ENCODE measurements at places on chromosomes 1 and 21.

DNA sequence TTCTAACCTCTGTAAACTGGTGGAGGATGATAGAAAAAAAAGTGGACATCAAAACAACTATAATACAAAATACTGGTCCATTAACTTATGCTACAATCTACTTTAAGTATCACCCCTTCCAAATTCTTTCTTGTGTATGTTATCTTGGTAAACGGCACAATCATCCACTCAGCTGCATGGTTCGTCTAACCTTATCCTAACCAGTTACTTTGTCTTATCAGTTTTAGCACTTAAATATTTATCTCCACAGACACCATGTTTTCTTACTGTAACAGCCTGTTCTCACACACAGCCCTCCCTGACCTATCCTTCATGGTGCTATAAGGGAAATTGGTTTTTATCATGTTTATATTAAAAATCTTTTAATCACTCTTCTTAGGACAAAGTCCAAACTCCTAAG lies 157.2 kb downstream of the PTGER3 start:
- DNase-seq = no peak

DNA sequence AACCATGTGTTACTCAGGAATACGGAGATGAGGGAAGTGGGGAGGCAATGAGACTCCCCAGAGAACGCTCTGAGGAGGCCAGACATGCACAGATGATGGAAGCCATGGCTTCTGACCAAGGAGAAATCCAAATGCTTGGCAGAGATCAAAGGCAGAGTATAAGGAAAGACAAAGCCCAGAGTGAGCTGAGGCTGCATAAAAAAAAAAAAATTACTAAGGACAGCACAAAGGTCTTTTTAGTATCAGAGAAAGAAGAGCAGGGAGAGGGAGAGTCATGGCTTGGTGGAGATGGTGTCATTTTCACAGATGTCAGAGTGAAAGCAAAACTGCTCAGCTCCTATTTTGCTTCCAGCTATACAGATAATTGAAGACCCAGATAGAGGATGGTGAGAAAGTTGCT lies 8.1 kb upstream of the NCF2 start:
- no peak for DNase-seq

DNA sequence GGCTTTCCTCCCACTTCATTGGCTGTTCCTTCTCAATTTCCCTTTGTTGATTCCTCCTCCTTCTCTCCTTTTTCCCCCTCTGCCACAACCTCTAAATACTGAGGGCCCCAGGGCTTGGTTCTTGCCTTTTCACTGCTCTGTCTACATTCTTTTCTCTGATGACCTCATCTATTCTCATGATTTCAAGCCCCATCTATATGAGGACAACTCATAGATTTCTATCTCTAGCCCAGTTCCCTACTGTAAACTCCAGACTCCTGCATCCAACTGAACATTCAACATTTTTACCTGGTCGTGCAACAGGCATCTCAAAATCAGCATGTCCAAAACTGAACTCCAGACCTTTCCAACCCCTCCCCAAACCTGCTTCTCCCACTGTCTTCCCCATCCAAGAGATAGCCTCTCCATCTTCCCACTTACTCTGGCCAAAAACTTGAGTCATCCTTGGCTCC lies 11.5 kb upstream of the SLC9A1 start:
- DNase-seq = peak; percentile 23

DNA sequence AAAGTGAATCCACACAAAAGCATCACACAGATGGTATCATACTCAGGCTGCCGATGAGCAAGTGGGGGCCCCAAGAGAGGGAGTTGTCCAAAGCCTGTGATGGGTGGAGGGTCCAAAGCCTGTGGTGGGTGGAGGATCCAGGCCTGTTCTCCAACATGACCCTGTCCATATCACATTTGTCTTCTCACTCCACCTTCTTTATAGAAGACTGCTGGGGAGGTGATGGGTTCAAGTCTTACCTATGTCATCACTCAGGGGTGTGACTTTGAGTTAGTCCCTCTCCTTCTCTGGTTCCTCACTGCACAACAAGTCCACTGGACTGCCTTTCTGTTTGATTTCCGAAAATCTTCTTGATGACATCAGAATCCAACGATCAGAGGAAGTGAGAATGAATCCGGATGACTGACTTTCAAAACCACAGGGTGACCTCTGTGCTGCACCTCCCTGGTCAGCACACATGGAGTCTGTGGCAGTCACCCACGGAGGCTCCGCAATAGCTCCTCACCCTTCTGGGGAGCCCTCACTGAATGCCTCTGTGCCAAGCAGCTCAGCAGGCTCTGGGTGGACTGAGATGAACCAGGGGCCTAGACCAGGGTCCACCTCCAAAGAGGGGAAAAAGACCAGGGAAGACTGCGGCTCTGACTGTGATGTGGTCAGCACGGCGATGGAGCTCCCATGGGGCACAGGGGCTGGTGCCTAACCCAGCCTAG lies 166.8 kb downstream of the HIVEP3 start:
- DNase-seq = no peak

DNA sequence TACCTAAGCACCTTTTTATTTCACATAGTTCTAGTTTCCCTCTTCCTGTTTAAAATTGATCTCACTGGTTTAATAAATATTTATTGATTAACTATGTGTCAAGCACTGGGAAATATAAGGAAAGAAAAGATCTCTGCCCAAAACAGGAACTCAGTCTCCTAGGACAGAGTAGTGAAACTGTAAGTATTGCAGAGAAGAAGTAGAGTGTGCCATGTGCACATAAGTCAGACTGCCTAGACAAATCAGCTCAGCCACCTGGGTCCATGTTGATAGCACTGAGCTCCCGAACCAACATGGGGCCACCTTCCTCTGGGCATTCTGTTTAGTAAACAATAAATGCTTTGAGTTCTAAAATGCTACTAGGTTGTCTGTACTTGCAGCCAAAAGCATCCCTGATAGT lies 9.8 kb upstream of the SSX2IP start:
- DNase-seq = no peak

DNA sequence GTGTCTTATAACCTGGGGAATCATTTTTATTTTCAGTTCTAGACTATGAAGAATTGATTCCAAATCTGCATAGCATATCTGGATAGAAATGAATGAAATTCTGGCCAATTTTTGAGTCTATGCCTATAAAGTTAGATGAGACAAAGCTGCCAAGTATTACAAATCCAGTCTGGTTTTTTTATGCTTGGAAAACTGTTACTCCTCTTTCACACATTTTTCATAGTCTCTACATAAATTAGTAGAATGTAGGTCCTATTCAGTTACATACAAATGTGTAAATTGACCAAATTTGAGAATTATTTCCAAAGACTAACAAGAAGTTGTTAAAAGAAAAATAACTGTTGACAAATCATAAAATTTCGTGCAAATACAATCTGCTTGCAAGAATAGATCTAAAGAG lies 1505.2 kb downstream of the AMY1C start:
- no peak for DNase-seq

DNA sequence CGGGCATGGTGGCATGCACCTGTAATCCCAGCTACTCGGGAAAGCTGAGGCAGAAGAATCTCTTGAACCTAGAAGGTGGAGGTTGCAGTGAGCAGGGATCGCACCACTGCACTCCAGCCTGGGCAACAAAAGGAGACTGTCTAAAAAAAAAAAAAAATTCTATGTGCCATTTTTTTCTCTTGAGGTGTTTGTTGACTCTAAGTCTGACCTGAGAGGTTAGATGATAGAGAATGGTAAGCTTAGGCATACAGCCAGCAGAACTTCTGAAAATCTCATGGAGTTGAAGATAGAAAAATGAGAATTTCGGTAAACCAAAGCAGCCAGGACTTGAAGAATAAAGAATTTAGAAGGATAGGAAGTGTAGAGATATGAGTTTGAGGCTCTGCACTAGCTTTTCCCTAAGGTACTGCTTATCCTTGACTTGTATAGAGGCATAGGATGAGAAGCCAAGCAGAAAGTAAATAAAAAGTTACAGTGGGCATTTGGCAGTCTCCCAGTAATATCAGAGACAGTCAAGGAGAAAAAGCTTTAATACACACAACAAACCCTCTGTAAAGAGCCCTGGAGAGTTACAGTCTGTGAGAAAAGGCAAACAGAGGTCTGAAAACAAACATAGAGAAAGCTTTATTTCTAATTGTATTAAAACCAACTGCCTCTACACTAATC lies 24.3 kb downstream of the F13B start:
- DNase-seq = no peak

DNA sequence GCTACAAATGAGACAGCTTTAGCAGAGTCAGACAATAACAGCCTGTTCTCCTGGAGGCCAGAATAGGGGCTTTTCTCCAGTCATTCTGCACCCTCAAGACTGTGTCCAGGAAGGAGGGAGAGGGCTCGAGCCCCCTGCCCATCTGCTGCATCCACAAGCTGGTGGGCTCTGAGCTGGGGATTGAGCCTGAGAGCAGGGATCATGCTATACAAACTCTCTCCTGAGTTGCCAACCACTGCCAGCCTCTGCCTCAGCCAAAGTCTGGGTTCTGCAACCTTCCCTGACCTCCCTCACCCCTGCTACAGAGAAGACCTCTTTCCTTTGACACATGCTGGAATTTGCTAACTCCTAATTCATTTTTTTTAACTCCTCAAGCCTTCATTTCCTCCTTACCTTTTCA lies 14.8 kb upstream of the PPM1J start:
- DNase-seq = no peak

DNA sequence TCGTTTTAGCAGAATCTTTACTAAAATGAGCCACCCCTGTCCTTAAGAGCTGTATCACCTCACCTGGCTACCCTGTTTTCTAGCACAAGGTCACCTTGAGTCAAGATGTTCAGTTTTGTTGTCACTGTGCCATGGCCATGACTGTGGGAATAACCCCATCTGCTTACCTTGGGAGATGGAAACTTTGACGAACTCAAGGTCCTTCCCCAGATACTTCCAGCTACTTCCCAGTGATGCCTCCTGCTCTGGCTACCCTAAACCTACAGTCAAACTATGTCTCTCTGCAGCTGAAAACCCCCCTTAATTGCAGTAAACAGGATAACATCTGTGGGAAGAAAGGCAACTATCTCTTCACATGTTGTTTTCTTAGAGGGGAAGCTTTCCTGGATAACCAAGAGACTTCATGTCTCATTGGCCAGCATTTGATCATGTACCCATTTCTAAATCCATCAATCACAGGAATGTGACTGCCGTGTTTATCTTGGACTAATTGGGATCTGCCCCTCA lies 89.5 kb upstream of the C1orf21 start:
- no peak for DNase-seq

- DNase-seq = no peak
Measured at GRCh38 chr1:169590932-169591331, 4.7 kb upstream of the F5 start.

DNA sequence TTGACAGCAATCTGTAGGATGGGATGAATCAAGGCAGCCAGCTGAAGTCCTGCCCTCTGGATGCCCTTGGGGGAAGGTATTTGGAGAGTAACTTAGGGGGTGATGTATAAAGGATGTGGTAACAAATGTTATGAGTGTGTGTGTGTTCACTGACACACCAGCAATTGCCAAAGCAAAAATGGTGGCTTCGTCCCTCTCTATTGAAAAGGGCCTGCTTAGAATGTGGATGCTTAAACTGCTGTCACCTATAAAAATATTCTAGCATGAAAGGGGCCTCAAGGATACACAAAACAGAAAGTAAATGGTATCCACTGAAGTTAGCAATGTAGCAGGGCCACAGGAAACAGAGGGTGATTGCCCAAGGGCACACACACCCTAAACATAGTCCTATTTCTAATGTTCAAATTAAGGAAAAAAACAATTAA lies 15.1 kb upstream of the AIM2 start:
- peak; percentile 58 for DNase-seq

GRCh38 chr1:221778535-221779142 lies 36.8 kb upstream of the DUSP10 start:
- no peak for DNase-seq

- no peak for DNase-seq
Measured at GRCh38 chr21:18989953-18990495, 586.4 kb upstream of the TMPRSS15 start.

GRCh38 chr1:195899762-195900352 lies 708.4 kb downstream of the KCNT2 start:
- DNase-seq = peak; percentile 73

DNA sequence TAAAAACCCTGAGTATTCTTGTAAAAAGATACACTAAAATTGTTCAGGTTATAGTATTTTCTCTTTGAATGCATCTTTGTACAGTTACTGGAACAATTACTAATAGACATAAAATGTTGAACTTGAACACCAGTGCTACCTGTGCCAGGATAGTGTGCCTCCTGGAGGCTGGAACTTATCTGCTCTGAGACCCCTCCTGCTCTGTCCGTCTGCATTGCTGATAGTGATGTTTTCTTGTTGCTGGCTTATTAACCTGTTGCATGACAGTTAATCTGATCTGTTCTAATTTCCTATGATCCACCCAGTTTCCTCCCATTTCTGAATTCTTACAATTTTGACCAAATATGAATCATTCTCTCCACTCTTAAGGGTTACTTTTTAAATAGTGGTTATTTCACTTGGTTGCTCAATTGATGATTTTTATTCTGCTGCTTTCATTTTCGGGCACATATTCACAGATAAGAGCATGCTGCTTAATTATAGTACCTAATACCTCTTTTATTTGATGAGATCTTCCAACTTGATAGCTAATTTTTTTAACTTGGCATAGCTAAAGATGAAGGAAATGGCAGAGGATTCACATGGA lies 101.4 kb downstream of the CC2D1B start:
- DNase-seq = no peak

GRCh38 chr1:228884615-228885566 lies 149.6 kb downstream of the RHOU start:
- no peak for DNase-seq

- DNase-seq = no peak
Measured at GRCh38 chr1:101938681-101939080, 58.0 kb downstream of the OLFM3 start.

GRCh38 chr1:13674377-13674776 lies 25.6 kb upstream of the PRDM2 start:
- DNase-seq = no peak

DNA sequence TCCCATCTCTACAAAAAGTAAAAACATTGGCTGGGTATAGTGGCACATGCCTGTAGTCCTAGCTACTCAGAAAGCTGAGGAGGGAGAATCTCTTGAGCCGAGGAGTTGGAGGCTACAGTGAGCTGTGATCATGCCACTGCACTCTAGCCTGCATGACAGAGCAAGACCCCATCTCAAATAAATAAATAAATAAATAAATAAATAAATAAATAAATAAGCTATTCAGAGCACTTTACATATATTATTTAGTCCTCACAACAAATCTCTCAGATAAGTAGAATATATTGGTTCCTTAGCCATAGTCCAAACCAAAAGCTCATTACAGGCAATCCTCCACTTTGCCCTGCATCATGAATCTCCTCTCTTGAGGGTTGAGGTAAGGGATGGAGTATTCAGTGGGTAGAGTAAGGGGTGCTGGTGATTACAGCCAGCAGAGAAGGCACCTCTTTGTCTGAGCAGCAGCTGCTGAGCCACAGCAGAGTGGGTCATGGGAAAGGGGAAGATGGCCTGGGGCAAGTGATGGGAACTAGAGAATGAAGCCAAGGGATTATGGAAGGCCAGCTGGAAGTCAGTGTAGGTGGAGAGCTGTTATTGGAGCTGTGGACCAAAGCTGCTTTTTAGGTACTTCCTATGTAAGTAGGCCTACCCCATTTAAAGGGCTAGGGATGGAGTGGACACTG lies 115.5 kb upstream of the ZNF644 start:
- no peak for DNase-seq

GRCh38 chr1:83919872-83920271 lies 79.1 kb downstream of the TTLL7 start:
- DNase-seq = no peak

Data from fibroblast of skin of back (primary cell).